ENCODE measurements at places on chromosomes 6 and 20.

DNA sequence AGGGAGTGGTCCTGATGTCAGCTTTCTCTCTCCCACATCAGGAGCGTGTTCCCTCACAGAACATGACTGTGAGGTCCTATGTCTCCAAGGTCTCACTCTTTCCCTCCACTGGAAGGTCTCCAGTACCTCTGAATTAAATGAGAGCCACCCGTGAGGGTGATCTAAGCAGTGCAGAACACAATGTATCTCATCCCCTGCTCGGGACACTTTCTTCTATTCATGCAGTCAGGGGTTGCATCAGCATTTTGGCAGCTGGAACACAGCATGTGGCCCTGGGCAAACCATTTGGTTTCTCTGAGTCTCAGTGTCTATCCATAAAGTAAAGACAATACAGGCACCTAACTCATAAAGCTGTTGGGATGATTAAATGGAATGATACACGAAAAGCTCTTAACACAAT, 34.2 kb downstream of the MAFB start:
- no peak for DNase-seq

DNA sequence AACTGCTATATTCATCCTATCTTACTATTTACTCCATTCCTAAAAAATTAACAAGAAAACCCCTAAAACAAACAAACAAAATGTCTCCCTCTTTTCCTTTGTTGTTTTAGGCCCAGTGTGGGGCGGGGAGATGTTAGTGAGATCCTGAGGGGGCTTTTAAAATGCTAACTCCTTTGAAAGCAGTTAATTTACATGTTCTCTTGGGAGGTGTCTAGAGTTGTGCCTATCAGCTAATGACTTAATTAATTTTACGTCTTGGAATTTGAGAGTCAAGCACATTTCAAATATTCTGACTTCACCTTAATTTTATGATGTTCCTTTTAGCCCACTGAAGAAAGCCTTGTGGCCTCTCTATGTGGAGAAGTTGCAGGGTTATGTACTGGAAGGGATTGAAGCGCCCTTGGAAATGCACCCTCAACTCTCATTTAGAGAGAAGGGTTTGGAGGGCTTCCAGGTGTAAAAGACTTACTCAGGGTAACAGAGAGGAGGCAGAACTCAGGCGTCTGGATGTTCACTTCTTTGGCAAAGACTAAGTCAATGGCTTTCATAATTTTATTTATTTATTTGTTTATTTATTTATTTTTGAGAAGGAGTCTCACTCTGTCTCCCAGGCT, 4.9 kb downstream of the SASH1 start:
- no peak for DNase-seq

GRCh38 chr6:98932381-98932780, 15.4 kb downstream of the FBXL4 start:
- DNase-seq: no peak

GRCh38 chr20:21340991-21341697, 38.0 kb downstream of the XRN2 start:
- DNase-seq: no peak

DNA sequence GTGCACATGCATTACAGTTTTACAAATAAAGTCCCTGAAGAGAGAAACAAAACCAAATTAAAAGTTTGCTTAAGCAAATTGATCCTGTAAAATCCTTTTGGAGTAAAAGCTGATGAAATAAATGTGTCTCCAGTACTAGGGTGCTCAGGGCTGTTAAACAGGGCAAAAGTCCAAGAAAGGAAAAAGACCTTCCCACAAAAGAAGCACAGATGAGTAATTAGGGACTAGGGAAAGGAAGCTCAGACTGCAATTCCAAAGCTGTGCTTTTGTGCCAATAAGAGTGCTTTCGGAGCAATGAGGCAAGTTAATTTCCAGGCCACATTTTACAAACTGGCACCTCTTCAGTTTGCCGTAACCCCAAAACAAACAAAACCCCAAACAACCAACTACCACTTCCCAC, 10.4 kb upstream of the RNF182 start:
- no peak for DNase-seq

DNA sequence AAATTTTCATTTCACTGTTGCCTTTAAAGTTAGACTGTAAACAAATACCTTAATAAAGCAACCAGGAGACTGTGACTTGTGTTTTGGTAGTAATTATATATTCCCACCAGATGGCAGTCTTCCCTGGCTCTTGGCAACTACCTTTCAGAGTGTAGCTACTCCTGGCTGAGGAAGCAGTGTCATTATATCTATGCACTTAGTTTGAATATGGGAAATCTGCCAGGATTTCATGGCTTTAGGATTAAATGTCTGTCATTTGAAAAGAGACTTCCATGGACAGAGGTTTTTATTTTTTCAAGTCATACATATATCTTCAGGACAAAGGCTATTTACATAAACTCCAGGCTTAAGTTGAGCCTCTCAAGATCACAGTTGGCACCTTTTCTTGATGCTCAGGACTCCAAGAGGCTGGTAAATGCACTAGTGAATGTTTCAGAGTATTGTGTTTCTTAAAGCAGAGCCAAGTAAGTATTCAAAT, 160.1 kb downstream of the C6orf58 start:
- DNase-seq: peak; percentile 40

DNA sequence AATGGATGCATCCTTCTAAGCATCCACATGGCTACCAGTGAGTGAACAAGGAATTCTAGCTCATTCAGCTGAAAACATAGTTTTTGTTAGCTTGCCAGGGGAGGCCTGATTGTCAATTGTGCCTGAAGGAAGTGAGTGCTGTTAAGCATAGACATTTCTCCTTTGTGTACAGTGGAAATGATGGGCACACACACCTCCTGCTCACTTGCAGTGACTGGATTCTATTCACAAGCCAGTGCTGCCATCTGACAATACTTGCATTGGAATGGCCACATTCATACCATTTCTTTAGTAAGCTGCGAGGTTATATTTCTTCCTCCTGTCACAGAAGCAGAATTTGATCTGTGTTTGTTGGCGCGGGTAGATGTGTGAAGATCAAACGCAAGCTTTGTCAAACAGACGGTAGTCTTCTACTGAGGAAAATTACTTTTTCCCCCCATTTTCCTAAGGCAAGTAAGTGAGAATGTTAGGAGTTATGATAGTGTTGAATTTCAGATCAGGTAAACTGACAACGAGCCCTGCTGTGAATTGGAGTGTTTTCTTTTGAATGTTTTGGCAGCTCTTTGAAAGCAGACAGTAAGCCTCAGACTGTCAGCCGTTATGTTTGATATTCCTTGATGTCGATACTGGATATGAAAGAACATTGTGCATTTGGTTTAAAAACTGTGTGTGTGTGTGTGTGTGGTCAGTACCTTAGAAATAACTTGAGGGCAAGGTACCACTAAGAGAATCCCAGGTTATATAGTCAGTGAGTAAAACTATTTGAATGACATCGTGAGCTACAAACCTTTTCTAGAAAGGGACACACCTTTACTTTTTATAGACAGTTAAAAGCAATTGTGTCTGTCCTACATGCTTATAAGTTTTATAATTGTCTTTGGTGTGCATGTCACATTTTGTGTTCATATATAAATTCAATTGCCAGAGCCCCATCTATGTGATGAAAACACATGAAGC, 84.2 kb upstream of the BMP2 start:
- DNase-seq: no peak

GRCh38 chr6:134920422-134920821, 29.5 kb downstream of the ALDH8A1 start:
- DNase-seq: no peak

DNA sequence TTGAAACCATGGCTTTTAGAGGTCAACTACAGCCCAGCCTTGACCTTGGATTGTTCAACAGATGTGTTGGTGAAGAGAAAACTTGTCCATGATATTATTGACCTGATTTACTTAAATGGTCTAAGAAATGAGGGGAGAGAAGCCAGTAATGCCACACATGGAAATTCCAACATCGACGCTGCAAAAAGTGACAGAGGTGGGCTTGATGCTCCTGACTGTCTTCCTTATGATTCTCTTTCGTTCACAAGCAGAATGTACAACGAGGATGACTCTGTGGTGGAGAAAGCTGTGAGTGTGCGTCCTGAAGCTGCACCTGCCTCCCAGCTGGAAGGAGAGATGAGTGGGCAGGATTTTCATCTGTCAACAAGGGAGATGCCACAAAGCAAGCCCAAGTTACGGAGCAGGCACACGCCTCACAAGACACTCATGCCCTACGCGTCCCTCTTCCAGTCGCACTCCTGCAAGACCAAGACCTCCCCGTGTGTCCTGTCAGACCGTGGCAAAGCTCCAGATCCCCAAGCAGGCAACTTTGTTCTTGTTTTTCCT, 16.2 kb downstream of the TTLL2 start:
- no peak for DNase-seq

DNA sequence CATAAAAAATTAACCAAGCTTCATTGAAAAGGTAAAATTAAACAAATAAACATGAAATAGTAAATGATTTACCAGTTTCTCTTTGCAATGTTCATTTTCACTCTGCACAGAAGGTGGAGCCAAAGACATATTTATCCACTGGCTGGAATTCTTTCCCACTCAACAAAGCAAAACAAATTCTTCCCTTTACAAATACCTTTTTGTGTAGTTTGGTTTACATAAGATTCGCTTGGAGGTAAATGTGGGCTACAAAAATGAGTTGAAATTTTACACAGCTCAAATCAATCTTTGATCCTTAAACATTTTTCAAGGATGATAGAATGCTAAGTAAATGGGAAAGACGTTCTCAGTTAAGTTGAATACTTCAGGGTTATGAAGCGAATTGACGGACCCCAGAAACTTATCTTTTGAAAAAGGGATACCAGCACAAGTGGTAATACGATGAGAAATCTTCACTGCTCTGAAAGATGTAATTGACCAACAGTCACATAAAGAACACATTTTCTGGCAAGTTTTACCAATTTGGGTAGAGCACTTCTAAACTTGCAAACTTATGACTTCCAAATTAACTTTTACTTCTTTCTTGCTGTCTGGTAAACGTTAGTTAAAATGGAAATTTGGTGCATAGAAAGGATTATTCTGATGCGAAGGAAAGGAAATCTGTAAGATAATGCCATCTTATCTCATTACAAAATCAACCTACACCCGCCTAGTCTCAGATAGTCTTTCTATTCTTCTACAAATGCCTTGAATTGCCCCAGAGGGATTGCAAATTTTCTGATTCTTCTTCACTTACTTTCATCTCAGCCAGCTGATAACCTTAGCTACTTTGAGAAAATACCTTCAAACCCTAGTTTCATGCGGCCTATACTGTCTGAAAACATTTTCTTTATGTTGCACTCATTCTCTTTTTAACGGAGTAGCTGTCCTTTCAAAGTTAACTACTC, 4.7 kb upstream of the GJA1 start:
- no peak for DNase-seq

DNA sequence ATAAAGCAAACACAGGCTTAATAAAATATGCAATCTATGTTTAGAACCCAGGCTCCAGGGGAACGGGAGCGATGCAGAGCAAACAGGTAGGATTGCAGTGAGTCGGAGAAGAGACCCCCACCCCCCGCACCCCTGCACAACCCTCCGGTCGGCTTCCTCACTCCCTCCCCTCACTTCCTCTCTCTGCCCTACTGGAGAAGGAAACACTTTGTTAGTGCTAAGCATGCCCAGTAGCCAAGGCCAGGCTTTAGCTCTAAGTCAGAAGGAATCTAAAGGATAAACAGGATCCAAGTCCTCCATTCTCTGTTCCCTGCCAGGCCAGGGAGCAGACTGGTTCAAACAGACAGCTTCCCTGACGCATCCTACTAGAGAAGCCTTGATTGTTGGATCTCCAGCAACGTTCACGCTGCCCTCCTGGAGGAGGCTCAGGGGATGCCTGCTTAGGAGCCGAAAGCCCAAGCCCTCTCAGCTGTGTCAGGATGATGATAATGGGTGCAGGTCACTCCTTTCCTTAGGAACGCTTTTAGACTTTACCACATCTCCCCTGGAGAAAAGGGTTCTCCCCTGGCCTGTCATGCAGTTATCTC, 14.7 kb downstream of the FOXQ1 start:
- DNase-seq: no peak

DNA sequence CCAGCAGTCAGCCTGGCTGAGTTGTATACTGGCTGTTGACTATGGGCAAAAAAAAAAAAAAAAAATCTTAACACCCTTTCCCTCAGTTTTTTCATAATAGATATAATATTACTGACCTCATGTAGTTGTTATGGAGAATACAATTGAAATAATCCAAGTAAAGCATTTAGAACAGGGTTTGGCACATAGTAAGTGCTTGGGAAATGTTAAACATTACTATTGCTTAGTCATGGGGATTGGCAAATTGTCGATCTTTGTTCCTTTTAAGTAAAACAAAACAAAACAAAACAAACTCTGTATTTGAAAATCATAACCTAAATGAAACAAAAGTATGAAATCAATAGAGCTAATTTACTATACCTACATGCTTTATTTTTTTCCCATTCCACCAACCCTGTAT, 458.4 kb downstream of the GRIK2 start:
- no peak for DNase-seq

DNA sequence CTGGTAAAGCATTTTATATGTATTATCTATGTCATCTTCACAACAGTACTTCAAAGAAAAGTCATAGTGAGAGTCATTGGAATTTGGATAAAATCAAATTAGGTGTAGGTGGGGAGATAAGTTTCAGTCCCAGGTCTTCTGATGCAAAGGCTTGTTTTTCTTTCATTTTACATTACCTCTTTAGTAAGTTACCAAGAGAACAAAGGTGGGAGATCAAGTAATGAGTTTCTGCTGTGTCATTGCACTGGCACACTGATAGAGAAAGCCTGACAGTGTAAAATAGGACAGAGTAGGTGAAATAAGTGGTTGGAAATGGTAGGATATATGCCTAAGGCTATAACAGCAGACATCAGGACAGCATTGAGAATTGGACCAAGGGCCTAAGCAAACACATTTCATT, 250.4 kb downstream of the NKAIN2 start:
- DNase-seq: no peak

DNA sequence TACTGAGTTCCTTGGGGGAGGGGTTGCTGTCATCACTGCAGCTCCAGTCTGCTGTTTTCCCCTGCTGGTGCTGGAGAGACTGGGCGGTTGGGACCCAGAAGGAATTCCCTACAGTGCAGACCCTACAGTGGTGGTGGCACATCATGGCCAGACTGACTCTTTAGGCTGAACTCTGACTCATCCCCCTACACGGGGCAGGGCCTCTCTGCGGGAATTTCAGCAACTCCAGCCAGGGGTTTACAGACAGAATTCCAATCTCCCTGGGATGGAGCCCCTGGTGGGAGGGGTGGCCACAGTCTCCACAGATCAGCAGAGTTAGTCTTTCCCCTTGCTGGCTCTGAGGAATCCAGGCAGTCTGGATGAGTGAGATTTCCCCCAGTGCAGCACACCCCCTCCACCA, 46.9 kb upstream of the MAPK13 start:
- DNase-seq: no peak

All from ovary (tissue), 10 donors.